ENCODE measurements at places on chromosomes 5 and 9.

GRCh38 chr9:133597316-133597957 is 11.8 kb downstream of the FAM163B start:
- DNase-seq, result no peak

- no peak for DNase-seq
Observed at GRCh38 chr5:136033234-136033633, 4.4 kb downstream of the TGFBI start.

- DNase-seq, result no peak
Observed at GRCh38 chr5:131254741-131255140, 9.1 kb upstream of the CDC42SE2 start.

- no peak for DNase-seq
Observed at GRCh38 chr5:35487233-35488025, 130.2 kb upstream of the SPEF2 start.

GRCh38 chr9:134209731-134210311 is 45.5 kb upstream of the RNU6ATAC start:
- DNase-seq, result no peak

GRCh38 chr9:437066-437465 is 222.4 kb downstream of the DOCK8 start:
- DNase-seq, result no peak

- no peak for DNase-seq
Observed at GRCh38 chr5:94240596-94240992, 377.8 kb downstream of the KIAA0825 start.

- no peak for DNase-seq
Observed at GRCh38 chr5:17944046-17944445, 309.8 kb downstream of the TAF11L14 start.

DNA sequence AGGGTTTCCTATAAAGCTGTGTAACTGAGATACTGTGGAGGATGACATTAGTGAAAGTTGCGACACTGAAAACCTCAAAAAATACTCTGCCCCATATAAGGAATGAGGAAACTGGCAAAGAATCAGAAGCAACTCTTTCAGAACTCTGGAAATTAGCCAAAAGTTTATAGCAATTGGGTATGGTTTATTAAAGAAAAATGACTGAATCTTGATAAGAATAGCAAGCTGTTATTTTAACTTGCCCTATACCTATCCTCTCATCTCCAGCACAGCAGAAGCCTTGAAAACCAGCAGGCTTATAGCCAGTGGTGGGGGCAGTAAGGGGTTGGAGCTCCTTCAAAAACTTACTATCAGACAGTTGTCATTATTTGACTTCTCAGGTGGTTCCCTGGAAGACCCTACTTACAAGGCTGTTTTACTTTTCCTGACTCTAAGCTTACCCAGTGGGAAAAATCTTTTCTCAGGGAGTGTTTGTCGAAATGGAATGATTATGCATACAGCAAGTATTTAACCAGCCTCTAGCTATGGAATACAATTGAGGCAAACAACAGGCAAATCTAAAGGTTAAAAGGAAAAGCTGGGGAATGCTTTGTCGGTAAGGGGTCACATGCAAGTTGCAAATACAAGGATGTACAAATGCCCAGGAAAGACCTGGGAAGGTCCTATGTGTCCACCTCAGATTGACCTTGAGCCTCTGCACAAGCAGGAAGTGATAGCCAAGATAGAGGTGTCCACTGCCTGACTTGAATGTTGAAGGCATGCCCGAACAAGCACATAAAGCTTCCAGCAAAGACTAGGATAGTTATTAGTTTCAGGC is 21.0 kb upstream of the FAM151B start:
- DNase-seq, result no peak

- no peak for DNase-seq
Observed at GRCh38 chr9:37295178-37295577, 127.3 kb upstream of the GRHPR start.

DNA sequence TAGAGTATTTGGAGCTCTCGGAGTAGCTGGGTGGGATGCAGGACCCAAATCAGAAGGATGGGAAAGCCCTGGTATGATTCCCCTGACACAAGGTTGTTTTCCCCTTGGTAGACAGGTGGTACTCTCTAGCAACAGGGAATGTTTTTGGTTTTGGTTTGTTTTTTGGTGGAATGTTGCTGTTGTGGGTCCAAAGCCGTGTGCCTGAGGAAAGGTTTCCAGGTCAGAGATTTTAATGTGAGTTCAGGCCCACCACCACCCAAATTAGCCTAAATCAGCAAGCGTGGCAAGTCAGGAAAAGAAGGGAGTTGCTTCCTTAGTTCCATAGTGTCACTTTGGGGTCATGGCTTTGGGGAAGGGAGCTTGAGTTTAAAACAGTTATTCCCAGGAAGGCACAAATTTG is 385.5 kb downstream of the RAB3C start:
- DNase-seq, result no peak

- DNase-seq, result no peak
Observed at GRCh38 chr5:17287501-17288155, 70.2 kb downstream of the BASP1 start.

DNA sequence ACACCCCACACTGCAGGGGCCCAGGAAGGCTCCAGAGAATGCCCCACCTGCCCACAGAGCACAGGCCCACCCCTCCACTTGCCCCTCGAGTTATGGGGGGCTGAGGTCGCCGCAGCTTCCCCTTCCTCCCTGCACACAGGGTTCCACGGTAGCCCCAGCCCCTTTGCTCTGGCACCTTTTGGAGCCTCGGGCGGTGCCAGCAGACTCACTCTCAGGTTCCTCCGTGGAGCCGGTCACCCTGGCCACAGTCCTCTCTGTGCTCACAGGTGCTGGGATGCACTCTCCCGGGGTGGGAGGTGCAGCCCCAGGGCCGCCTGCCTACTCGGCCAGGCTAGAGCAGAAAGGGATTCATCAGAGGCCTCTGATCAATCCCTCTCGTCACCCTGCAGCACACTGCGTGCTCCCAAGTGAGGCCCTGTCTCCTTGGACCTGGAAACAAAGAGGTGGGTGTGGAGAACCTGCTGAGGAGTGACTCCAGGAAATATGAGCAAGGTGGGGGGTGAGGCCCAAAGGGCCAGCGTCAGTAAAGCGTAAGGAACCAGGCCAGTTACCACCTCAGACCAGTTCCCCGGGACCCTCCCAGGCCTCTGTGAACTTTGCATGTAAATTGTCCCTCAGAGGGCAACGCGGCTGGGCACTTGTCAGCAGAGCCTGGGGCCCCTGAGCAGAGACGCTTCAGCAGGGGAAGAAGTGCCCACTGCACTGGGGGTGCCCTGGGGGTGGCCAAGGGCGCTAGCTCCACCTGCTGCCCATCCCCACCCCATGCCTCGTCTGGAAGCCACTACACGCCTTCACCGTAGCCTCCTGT is 167.8 kb downstream of the OLFM1 start:
- DNase-seq, result no peak

GRCh38 chr5:43702293-43702692 is 99.3 kb downstream of the NNT start:
- no peak for DNase-seq

DNA sequence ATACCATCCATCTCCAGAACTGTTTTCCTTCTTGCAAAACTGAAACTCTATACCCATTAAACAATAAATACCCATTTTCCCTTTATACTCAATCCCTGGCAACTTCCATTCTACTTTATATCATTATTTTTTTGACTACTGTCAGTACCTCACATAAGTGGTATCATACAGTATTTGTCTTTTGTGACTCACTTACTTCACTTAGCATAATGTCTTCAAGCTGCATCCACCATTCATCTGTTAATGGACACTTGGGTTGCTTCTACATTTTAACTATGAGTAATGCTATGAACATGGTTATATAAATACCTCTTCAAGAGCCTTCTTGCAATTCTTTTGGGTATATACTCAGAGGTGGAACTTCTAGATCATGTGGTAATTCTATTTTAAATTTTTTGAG is 11.6 kb upstream of the TYRP1 start:
- DNase-seq, result no peak

GRCh38 chr5:151458314-151458713 is 10.9 kb downstream of the SLC36A1 start:
- no peak for DNase-seq

DNA sequence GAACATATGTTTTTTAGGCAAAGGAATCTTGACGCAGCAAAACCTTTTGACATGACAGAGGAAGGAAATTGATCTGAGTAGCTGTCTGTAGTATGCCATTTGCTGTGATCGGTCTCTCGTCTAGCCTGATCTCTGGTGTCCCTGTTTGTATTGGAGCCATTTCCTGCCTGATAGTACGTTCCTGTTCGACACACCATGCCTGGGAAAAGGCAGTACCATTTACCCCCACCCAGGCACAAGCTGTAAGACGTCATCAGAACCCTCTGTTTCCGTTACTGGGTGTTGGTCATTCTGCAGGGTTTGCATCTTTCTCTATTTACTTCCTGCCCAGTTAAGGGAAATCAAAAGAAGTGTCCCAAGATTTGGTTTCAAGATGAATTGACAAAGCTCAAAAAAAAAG is 129.7 kb downstream of the CEMIP2 start:
- peak; percentile 55 for DNase-seq

DNA sequence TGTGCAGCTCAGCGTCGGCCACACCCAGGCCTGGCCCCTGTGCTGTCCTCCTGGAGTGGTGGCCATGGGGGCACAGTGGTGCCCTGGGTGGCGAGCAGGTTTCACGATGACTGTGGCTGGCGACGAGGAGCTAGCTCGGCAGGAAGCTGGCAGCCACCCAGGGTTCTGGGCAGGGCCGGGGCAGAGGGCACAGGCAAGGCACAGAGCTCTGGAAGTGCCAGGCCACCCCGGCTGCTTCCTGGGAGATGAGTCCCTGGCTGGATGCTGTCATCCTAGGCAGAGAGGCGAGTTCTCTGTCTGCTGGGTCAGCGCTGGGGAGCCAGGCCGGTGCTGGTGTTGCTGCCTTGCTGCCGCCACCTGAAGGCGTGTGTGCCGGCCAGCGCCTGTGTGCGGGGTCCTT is 51.7 kb downstream of the RXRA start:
- DNase-seq, result no peak

GRCh38 chr5:82777106-82777505 is 300.1 kb downstream of the TMEM167A start:
- DNase-seq, result no peak

DNA sequence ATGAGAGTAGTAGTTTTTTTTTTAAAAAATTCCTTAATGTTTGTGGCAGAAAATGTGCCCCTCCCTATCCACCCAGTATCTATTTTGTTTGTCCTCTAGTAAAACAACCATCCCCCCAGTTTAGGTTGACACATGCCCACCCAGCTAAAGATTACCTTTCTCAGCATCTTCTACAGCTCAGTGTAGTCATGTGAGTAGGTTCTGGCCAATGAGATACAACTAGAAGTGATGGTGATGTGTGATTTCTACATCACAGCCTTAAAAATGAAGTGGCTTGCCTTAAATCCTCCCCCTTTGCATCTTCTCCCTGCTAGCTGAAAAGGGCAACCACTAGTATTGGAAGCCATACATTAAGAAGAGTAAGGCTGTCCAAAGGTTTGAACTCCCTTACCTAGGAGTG is 14.9 kb downstream of the CHD1 start:
- no peak for DNase-seq

DNA sequence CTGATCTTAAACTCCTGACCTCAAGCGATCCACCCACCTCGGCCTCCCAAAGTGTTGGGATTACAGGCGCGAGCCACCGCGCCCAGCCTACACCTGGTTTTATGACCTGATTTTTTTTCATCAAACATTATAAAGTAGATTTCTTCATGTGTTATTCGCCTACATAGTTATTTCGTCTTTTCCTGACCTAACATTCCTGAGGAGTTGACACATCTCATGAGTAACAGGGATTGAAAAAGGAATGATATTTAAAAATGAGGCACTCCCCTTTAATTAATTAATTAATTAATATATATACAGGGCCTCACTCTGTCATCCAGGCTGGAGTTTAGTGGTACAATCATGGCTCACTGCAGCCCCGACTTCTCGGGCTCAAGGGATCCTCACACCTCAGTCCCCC is 20.2 kb upstream of the MTMR12 start:
- no peak for DNase-seq

DNA sequence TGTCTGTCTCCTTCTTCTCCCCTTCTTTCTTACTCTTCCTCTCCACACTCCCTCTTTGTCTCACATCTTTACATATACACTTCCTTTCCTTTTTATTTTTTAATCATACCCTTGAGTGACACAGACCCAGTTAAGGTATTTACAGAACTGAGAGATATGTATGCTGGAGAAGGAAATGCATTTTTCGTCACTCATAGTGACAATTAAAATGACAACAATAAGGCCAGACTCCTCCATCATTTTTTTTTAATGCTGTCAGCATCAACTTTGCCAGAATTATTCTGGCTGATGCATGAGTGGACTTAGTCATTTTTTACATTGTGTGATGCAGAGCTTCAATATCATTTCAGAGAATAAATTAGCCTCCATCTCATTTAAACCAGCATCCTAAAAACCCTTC is 272.9 kb downstream of the TMEM38B start:
- DNase-seq, result no peak

DNA sequence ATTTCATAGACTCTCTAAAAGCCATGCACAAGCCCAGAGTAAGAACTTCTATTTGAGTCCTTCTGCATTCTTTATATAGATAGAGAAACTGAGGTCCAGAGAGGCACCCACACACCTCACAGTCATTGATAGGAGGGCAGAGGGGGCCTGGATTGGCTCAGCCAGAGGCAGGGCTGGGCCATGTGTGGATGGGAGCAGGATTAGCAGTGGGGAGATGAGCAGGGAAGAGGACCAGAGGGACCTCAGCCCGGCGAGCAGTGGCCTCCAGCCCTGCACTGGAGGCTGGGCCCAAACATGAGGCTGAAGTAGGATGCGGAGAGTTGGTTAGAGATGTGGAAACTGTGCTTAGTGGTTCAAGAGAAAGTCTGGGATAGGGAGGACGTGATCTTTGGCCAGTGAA is 34.0 kb downstream of the PPARGC1B start:
- DNase-seq, result no peak
